ENCODE measurements at places on chromosomes 7 and 10. TPM values are rescaled to one million over a fixed set of nuclear protein-coding genes. Genes with fewer than 3 reads are reported as not detected.
A peak's percentile ranks its signal among the peaks of the same experiment; 100 is the strongest.

- peak; percentile 44 for DNase-seq
These were observed 2.1 kb downstream of the FRAT1 start for GRCh38 chr10:97321032-97321803.

DNA sequence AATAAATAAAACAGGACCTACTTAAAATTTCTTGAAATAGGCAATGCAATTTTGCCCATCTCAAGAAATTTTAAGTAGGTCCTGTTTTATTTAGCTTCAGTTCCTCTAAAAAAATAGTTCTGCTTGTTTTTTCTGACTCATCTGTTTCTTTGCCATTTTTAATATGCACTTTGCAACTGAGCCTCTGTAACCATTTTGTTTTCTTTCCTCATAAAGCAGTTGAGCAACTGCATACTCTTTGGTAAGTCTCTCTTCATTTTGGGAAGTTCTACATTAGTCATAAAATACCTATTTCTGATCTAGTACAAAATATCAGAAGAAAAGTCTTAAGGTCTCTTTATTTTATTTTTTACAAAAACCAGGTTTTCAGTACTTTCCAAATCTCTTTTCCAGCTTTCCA is 18.0 kb downstream of the TAS2R40 start:
- DNase-seq: no peak

DNA sequence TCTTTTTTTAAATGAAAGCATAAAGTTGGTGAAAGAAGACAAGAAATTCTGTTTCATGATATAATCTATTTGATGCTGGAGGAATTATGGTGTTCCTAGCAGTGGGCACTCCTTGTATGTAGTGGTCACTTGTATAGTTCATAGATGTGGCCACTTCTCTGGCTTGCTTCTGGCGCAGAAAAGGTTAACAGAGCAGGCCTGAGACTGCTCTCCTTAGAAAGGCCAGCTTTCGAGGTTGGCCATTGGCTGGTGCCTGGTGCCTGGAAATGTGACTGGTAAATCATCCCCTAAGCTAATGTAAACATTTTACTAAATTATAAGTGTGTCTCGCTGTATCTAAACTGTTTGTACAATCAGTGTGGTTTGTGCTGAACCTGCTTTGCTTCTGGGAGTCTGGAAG is 276.1 kb downstream of the PHTF2 start:
- no peak for DNase-seq

GRCh38 chr7:93728292-93728691 is 153.8 kb upstream of the CALCR start:
- DNase-seq: no peak

The NPC1L1 gene
- not detected for total RNA-seq

The PCLO gene
- 4.4 TPM for total RNA-seq

The LRRC17 gene
- total RNA-seq: 4.4 TPM

DNA sequence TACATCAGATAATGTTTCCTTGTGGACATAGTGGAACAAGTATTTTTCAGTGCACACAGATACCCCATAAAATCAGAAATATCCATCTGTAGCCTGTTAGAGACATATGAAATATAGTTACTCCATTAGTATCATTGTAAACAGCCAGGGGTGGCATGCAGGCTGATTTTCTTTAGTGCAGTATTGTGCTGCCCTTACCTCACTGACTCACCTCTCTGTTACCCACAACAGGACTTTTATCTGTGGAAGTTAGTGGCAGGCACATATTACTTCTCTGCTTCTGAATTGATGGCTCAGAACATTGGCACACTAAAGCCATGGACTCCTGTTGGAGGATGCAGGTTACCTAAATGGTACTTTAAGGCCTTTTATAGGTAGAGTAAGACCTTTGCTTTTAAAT is 70.0 kb downstream of the SLC25A40 start:
- DNase-seq: no peak

DNA sequence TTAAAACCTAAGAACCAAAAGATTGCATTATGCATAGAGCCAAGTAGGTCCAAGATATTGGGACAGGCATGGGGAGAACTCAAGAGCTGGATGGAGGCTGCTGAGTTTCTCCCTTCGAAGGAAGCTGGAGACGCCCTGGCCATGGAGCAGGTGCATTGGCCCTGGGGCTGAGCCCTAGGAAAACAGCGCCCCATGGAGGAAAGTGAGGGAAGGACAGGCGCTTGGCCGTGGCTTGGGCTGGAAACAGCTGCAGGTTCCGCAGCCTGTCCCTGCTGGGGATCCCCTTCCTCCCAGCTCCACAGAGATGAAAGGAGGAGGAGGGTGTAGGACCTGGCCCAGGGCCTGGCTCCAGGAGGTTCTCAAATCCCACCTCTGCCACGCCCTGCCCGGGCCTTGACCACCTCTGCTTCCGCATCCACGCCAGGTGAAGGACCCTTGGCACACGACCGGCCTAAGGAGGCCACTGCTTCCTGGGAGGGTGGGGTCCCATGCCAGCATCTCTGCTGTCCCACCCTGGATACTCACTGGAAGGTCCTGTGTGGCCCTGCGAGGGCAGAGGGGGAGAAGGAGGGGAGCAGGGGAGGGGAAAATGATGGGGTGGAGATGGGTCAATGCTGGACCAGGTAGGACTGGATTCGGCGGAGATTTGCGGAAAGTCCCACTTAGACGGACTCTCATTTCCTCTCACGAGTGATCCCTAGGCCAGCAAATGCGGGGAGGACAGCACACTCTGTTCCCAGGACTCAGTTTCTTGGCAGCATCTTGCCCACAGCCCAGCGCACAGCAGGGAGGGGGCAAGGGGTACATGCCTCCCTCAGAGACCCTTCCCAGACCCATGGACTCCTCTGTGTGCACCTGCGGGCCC is 258.6 kb upstream of the TCERG1L start:
- peak; percentile 62 for DNase-seq

GRCh38 chr10:129768437-129769355 is 195.4 kb downstream of the EBF3 start:
- peak; percentile 81 for DNase-seq

- DNase-seq: no peak
These were observed 195.6 kb downstream of the SKAP2 start for GRCh38 chr7:26668821-26669220.

DNA sequence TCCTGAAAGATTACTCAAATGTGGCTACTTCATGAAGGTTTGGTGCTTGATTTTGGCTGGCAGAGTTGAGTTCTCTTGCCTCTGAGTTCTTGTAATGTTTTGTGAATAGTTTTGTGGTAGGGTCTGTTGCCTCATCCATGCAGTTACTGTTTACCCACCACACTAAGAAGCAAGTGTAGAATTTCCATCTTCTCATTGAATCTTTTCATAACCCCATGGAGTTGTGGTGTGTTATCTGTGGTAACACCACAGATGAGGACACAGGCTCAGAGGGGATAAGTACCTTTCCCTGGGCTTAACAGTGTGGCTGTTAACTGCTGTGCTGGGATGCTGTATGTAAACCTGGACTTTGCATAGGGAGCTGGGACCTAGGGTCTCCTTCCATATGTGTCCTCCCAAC is 186.3 kb downstream of the CAMK1D start:
- DNase-seq: no peak

The HOXA1 gene
- total RNA-seq: 3.0 TPM

DNA sequence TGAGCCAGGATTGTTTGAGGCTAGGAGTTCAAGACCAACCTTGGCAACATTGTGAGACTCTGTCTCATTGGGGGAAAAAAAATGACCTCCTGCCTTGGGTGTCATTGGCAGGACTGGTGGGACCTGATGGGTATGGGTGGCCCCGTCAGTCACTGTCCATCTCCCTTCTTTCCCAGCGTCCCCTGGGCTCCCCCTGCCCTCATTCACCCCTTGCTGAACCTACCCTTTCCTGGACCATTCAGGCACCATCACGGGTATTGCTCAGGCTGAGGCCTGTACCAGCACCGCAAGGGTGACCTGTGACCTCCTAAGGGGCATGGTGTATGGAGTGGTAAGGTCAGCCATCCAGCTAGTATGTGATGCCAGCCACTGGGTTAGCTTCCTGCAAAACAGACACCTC is 19.4 kb downstream of the ASL start:
- no peak for DNase-seq

- DNase-seq: no peak
These were observed 35.1 kb downstream of the MXI1 start for GRCh38 chr10:110242511-110242910.

DNA sequence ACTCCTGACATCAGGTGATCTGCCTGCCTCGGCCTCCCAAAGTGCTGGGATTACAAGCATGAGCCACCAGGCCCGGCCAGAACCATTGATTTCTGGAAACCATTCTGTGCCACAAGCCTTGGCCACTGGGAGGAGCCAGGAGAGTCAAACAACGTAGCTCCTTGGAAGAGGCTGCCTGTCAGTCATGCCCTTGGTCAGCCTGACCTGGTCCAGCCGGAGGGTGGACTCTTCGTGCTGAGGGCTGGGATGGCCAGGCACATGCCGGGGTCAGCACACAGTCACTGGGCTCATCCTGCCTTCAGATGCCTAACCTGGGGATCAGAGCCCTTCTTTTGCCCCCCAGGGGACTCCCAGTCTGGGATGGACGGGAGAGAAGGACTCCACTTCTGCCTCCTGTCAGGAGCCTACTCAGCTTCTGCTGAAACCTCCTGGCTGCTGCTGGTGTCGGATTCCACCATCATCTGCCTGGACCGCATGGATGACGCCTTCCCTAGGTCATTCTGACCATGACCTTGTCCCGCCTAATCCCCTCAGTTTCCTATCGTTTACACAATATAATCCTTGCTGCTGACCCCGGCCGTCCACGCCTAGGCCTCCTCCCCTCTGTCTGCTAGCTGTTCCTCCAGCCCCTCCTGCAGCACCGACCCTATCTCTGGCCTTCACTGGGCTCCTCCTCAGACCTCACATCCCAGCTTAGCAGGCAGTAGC is 30.4 kb downstream of the TMEM270 start:
- DNase-seq: no peak

DNA sequence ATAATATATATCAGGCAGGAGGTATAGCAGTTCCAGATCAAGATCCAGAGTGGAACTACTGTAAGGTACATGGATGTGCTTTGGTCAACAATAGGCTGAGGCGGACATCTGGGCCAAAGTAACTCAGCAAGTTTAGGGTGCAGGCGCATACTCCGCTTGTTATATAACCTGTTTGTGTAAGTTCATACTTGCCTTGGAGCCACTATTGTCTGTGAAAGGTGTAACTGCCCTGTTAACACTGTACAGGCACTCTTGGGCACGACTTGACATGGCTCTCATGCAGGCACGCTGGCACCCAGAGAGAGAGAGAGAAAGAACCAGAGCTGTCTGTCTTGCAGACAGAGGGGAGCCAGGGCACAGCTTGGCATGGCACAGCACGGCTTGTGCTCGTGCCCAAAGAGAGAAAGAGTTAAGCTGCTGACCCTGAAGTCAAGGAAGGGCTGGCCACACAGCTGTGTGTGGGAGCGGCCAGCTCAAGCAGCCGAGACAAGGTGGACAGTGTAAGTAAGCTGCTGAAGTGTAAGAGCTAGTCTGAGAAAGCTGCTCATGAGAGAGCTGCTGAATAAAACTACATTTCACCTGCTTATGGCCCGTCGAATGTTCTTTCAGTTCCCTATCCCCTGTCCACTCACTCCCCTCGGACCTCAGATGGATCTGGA is 47.8 kb upstream of the KAT6B start:
- no peak for DNase-seq

- DNase-seq: no peak
These were observed 4.7 kb upstream of the HGF start for GRCh38 chr7:81774551-81774950.

GRCh38 chr7:66558201-66558641 is 70.5 kb upstream of the KCTD7 start:
- no peak for DNase-seq

GRCh38 chr7:139043823-139044812 is 8.3 kb upstream of the ZC3HAV1L start:
- no peak for DNase-seq

The TSPAN12 gene
- 1.3 TPM for total RNA-seq

DNA sequence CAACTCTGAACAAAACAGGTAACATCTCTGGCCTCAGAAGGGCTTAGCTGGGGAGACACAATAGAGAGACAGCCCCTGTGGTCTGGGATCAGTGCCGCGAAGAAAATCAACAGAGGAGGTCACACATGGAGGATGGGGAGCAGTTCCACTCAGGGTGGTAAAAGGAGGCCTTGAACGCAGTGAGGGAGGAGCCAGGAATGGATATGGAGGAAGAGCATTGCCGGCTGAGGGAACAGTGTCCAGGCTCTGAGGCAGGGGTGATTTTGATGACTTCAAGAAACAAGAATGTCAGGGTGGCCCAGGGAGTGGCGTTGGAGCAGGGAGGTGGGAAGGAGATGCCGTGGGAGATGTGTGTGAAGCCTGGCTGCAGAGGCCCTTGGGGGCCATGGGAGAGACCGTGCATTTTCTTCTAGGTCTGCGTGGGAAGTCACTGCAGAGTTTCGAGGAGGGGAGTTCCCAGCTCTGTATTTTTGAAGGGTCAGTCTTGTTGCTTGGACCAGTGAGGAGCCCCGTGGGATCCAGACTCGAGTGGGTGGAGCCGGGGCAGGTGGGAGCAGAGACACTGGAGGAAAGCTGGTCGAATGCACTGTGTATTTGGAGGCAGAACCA is 35.7 kb upstream of the SH2D4B start:
- DNase-seq: peak; percentile 84

- no peak for DNase-seq
These were observed 54.2 kb downstream of the LHFPL3 start for GRCh38 chr7:104382616-104383015.

- no peak for DNase-seq
These were observed 100.8 kb downstream of the PRTFDC1 start for GRCh38 chr10:24851629-24852028.

DNA sequence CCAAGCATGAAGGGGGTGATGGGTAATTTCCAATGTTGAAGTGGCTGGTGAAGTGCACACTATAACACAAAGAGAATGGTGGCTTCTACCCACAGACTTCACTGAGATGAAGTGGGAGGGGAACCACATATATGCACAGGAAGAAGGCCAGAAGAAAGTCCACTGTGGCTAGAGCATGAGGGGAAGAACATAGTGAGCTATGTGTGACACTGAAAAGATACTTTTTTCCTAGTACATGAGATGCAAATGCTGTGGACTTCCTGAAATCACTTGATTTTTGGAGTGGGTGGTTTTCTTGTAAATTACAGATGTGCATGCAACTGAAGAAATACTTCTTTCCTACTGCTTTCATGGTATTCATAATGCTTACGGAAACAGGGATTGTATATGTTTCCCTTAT is 115.6 kb upstream of the PHYHIPL start:
- no peak for DNase-seq

- DNase-seq: peak; percentile 46
These were observed 1.4 kb upstream of the KLF6 start for GRCh38 chr10:3786295-3787015.

GRCh38 chr10:110093722-110094121 is 85.9 kb downstream of the ADD3 start:
- no peak for DNase-seq

Measured in lower leg skin (tissue), 4 donors.